ENCODE measurements at places on chromosomes 4 and X.

DNA sequence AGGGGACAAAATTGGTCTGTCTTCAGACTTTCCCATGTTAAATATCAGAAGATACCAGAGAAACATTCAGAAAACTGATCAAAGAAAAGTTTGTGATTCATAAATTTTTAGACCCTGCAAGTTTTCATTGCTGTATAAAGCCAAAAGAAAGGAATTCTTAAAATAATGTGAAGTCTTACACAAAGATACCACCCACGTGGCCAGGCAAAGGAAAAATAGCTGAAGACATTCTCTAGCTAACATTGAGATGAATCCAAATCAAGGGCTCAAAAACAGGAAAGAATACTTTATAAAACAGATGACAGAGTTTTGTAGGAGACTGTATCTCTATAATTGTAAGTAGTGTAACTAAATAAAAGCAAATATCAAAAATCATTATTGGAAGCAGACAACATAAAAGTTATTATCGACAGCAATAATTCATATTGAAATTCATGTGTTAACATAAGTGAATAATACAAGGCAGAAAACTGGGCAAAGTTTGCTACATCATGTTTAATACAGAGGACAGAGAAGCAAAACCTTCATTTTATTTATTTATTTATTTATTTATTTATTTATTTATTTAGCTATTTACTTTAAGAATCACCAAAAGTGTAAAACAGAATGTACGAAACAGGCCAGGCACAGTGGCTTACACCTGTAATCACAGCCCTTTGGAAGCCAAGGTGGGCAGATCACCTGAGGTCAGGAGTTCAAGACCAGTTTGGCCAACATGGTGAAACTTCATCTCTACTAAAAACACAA, 204.6 kb upstream of the SLIT2 start:
- DNase-seq, result no peak

DNA sequence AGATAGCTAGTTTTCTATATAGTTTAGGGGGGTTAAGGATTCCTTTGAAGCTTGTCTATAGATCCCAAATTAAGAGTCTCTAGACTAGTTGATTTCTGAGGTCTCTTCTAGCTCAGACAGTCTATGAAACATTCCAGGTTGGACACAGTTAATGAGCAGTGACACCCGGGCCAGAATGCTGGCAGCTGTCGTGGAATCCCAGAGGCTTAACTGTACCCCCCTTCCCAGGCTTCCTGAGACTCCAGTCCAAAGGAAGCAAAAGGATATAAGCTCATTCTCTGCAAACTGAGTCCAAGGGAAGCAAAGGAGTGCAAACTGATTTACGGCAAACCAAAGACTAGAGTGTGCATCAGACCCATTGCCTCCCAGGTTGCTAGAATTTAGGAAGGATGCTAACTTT, 62.9 kb downstream of the DCX start:
- no peak for DNase-seq

GRCh38 chr4:24858550-24858949, 54.3 kb downstream of the CCDC149 start:
- DNase-seq, result no peak

DNA sequence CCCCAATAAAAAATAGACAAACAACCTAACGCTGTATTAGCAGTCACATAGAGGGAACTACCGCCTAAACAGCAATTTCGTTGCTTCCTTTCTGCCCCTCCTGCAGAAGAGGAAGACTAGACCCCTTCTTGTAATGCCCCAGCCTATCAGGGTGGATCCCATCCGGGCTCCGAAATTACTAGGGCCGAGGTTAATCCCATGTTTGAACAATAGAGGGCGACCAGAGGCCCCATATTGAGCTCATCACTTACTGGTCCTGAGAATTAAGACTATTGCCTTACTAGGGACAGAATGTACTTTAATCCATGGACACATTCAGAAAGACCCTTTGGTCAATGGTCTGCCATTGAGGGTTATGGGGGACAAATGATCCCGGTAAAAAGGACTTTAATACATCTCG, 11.8 kb upstream of the ZNF630 start:
- no peak for DNase-seq

- DNase-seq, result no peak
Measured at GRCh38 chrX:130676861-130677260, 226.1 kb downstream of the ENOX2 start.

Data from HS-5 (cell line).